Stimulated activated naive CD8-positive, alpha-beta T cell treated with anti-CD3 and anti-CD28 coated beads, Interleukin-15, amount 100 ng/mL, for 72 hours (primary cell): ENCODE measurements at places on chromosomes 5 and 9.

DNA sequence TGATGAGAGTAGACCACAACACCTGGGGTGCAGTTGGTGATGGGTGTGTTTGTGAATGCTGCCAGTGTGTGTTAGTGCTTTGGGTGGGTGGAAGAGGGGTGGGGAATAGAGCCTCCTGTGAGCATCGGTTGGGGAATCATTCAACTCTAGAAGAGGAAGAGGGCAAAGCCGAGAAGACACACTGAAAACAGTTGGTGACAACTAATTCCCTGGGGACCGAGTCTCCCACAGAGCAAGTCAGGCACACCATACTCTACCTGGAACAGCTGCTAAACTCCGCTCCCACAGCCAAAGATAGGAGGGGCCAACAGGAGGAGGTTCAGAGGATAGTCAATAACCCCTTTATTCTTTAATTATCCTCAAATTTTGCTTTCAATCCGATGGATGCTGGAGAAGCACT, 1.6 kb upstream of the ARHGEF39 start:
- no peak for DNase-seq

DNA sequence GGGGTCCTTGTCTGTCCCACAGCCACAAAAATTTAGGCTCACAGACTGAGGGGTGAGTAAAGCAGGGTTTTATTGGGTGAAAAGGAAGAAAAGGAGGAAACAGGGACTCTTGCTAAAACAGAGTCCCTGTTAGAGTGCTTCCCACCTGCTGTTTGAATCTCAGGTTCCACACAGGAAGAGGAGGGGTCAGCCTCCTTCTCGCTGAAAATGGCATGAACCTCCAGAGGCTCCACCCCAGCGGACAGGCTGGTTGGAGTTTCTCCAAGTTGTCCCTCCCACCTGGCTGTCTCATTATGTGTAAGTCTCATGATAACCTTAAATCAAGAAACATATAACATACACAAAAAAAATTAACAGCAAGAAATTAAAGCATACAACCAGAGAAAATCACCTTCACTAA, 28.3 kb upstream of the UHRF2 start:
- no peak for DNase-seq

- DNase-seq = no peak
Observed at GRCh38 chr5:33401482-33402390, 39.0 kb upstream of the TARS1 start.

- no peak for DNase-seq
Observed at GRCh38 chr9:115373000-115373709, 255.2 kb upstream of the TNC start.

DNA sequence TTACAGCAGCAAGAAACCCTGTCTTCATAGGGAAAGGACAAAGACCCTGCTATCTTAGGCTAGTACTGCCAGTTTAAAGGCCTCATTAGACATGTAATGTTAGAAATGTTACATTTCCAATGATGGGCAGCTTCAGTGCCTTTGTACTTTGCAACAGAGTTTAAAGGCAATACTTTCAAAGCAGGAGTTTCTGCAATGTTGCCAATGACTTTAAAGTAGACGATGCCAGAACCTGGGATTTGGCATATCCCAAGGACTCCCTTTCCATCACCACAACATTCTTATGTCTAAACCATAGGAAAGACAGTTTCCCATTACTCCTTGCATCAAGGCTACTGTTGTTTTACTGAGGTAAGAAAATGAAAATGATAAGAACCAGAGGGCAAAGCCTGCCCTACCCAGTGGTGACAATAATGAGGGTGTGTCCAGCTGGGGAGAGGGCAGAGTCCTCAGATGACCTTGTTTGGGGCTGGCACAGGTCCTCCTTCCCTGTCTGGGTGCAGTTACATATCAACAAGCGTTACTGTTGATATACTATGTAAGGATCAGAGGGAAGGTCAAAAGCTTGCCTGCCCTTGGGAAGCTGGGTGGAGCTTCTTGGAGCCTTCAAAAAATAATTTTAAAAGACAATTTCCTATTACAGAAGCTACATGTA, 27.5 kb upstream of the MLANA start:
- no peak for DNase-seq

- DNase-seq = no peak
Observed at GRCh38 chr9:27089706-27090105, 19.3 kb upstream of the TEK start.

GRCh38 chr9:113652355-113653152, 189.0 kb downstream of the RGS3 start:
- DNase-seq = no peak

- DNase-seq = no peak
Observed at GRCh38 chr9:129406278-129407225, 214.3 kb downstream of the C9orf50 start.

GRCh38 chr5:1331861-1332405, 13.0 kb downstream of the CLPTM1L start:
- no peak for DNase-seq
